PC-3 (cell line): ENCODE measurements at places on chromosomes 4 and X. TPM values are rescaled to one million over a fixed set of nuclear protein-coding genes. Genes with fewer than 3 reads are reported as not detected.

GRCh38 chr4:113276464-113277170 is 227.2 kb downstream of the ANK2 start:
- no peaks in the 10 kb centered on the region for H3K27me3 ChIP-seq
- H3K36me3 ChIP-seq: no peaks in the 10 kb centered on the region
- H3K4me3 ChIP-seq: no peak overlapping the region

GRCh38 chrX:7088968-7089615 is 58.4 kb upstream of the STS start:
- peaks cover 5% of the 10 kb centered on the region for H3K4me1 ChIP-seq
- DNase-seq: peak; percentile 28
- no peaks in the 10 kb centered on the region for H3K36me3 ChIP-seq
- no peak overlapping the region for H3K4me3 ChIP-seq
- H3K27ac ChIP-seq: no peak overlapping the region

DNA sequence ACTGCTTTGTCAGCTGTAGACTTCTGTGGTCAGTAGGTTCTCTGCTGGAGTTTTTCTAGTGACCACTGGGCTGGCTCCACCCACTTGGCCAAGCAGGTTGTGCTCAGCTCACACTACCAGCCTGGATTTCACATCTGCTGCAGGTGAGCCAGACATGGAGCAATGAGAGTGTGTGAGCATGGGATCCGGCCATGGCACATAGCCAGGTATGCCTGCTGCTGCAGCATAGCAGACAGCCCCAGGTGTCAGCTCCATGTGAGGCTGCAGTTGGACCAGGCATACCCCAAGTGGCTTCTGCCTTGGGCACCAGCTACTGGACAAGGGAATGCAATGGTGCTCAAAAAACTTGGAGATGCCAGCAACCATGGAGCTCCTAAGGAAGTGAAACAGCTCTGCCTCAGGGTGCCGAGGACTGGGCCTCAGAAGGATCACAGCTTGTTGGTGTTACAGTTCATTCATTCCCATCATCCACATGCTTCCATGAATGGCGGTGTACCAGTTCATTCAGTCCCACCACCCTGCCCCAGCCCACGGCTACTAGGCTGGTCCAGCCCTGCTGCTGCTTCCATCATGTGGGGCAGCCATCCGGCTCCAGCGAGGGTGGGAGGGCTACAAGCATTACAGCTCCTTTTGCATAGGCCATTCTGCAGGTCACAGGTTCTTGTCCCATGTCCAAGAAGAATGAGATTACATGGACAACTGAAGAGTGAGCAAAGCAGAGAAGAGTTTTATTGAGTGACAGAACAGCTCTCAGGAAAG is 389.1 kb upstream of the PCDH7 start:
- H3K36me3 ChIP-seq: no peaks in the 10 kb centered on the region
- no peak for DNase-seq
- no peaks in the 10 kb centered on the region for H3K27me3 ChIP-seq
- no peak overlapping the region for H3K27ac ChIP-seq
- H3K4me3 ChIP-seq: no peak overlapping the region

GRCh38 chrX:15437724-15438123 is 53.5 kb upstream of the VEGFD start:
- no peak overlapping the region for H3K27ac ChIP-seq
- no peaks in the 10 kb centered on the region for H3K4me1 ChIP-seq
- DNase-seq: no peak
- no peak overlapping the region for H3K4me3 ChIP-seq

- no peak for DNase-seq
- no peak overlapping the region for H3K27ac ChIP-seq
- H3K27me3 ChIP-seq: 0 out of 2 replicates have a peak, but pooled peaks cover 3% of the 10 kb centered on the region
- no peaks in the 10 kb centered on the region for H3K4me1 ChIP-seq
- no peaks in the 10 kb centered on the region for H3K36me3 ChIP-seq
- H3K4me3 ChIP-seq: no peak overlapping the region
These were observed 53.6 kb upstream of the MSX1 start for GRCh38 chr4:4805887-4806286.

DNA sequence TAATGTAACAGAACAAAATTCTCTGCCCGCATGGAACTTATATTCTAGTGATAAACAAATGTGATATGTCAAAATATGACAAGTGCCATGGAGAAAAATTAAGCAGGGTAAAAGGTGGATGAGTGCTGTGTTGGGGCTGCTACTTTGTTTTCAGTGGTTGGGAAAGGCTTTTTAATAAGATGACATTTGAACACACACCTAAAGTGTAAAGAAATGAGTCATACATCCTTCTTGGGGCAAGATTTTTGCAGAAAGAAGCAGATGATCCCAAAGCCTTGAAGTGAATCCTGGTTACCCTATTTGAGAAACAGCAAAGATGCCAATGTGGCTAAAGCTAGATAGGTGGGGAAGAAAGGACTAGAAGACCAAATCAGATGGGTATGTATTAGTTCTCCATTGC is 564.1 kb downstream of the INPP4B start:
- H3K4me3 ChIP-seq: no peak overlapping the region
- H3K27me3 ChIP-seq: no peaks in the 10 kb centered on the region
- H3K27ac ChIP-seq: no peak overlapping the region

DNA sequence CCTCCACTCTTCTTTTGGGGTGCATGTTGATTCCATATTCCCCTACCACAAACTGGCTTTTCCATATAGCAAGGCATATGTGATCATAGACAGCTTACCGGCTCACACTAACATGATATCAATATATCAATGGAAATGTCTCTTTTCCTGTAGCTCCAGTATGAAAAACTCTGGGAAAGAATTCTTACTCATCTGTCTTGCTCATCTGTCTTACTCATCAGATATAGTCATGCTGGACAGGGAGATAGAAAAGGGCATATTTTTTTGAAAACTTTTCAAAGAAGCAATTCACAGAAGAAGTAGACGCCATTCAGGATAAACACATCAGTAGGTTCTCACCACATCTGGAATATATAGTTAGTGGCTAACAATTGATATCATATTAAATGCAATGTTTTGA is 794.7 kb downstream of the RAB28 start:
- H3K4me3 ChIP-seq: no peak overlapping the region
- H3K36me3 ChIP-seq: no peaks in the 10 kb centered on the region
- H3K4me1 ChIP-seq: no peaks in the 10 kb centered on the region
- DNase-seq: peak; percentile 6
- no peak overlapping the region for H3K27ac ChIP-seq

- no peak overlapping the region for H3K27ac ChIP-seq
- no peak for DNase-seq
- H3K4me3 ChIP-seq: no peak overlapping the region
- no peaks in the 10 kb centered on the region for H3K27me3 ChIP-seq
These were observed 137.3 kb upstream of the RPL34 start for GRCh38 chr4:108483079-108483478.

The PNMA6A gene
- total RNA-seq: not detected in 2 replicates
